ENCODE measurements at places on chromosomes 13 and 19.

DNA sequence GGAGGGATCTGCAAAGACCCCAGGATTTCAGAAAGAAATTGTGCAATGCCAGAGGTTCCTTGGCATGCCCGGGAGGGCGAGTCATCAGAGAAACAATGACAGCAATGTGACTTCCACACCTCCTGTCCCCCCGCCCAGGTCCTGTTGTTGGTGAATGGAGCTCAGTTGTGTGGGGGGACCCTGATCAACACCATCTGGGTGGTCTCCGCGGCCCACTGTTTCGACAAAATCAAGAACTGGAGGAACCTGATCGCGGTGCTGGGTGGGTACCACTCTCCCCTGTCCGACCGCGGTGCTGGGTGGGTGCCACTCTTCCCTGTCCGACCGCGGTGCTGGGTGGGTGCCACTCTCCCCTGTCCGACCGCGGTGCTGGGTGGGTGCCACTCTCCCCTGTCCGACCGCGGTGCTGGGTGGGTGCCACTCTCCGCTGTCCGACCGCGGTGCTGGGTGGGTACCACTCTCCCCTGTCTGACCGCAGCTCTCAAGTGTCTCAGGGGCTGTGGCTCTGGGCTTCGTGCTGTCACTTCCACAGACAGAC is 5.2 kb upstream of the F10 start:
- no peak for DNase-seq

DNA sequence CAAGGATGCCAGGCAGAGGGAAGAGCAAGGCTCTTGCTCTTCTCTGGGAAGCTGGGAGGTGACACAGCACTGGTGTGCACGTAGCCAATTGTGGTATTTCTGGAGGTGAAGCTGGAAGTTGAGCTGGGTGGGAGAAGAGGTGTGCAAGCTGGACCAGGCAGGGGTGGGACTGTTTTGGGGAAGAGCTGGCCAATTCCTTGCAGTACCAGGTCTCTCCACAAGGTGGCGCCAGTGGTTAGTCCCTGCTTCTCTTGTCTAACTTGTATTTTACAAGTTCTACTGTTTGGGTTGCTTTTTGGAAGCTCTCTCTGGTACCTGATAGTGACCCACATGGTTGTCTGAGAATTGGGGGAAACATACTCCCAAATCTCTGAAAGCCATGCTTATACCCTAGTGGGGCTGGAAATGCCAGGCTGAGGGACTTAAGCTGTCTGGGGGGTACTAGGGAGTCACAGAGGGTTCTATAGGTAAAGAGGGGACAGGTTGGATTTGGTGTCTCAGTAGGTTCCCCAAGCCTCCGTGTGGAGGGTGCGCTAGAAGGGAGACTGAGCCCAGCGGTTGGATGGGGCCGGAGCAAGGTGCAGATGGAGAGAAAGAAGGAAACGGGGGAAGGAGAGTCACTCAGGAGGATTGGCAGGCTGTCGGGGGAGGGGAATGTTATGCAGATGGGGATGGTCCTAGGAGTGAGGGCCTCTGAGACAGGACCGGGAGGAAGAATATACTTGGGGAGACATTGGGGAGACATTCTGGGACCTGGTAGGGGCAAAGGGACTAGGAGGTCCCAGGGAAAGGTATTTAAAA is 3.0 kb downstream of the HPN start:
- DNase-seq: no peak

- no peak for DNase-seq
Measured at GRCh38 chr19:6465006-6465405, 935 bp downstream of the CRB3 start.

- no peak for DNase-seq
Measured at GRCh38 chr19:40588926-40589569, 12.1 kb upstream of the LTBP4 start.

- DNase-seq: peak; percentile 56
Measured at GRCh38 chr13:35984776-35985453, 146.3 kb downstream of the DCLK1 start.

DNA sequence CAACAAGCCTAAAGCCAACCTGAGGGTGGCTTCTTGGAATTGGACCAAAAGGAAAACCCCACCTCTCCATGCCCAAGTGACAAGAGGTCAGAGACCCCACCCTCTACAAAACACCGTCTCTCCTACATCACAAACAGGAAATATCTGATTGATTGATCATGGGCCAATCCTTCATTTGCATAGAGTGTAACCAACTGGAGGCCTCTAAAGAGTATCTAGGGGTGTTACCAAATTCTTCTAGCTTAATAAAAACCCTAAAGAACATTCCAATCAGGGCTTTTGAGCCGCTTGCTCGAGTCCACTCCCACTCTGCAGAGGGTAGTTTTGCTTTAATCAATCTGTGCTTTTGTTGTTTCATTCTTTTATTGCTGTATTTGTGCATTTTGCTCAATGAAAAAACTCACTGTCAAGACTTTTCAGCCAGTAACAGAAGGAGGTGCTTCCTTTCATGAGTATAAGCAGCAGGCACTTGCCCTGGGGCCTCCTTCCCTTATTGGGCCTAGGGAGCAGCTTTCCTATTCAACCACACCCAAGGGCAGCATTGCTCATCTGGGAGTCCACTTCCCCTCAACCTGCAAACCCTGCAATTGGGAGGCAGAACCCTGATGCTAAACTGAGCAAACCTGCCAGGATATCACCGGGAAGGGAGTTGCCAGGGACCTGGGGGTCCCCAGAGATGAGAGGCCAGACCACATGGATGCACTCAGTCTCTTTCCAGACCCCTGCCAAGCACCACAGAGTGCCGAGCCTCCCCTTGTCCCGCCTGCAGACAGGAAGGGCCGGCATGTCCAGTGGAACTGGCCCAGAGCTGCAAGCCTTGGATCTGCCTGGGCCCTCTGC is 154.3 kb upstream of the VSTM2B start:
- DNase-seq: peak; percentile 64

- no peak for DNase-seq
Measured at GRCh38 chr13:47875201-47875600, 125.9 kb downstream of the SUCLA2 start.

GRCh38 chr13:26872525-26873385 is 112.2 kb upstream of the GPR12 start:
- no peak for DNase-seq

- no peak for DNase-seq
Measured at GRCh38 chr13:44267980-44268379, 105.6 kb upstream of the SERP2 start.

DNA sequence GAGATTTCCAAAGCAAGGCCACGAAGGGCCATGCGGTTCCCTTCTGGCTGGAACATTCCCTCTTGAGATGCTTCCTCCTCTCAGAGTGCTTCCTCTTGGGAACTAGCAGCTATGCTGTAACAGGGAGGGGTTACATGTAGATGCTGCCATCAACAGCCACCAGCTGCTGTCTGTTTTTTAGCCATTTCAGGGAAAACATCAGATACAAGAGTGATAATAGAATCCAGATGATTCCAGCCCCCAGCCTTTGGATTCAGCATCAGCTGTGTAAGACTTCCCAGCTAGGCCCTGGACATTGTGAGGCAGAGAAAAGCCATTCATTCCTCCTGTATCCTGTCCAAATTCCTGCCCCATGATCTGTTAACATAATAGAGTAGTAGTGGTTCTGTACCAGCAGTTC is 8.2 kb upstream of the ZNF177 start:
- DNase-seq: no peak

DNA sequence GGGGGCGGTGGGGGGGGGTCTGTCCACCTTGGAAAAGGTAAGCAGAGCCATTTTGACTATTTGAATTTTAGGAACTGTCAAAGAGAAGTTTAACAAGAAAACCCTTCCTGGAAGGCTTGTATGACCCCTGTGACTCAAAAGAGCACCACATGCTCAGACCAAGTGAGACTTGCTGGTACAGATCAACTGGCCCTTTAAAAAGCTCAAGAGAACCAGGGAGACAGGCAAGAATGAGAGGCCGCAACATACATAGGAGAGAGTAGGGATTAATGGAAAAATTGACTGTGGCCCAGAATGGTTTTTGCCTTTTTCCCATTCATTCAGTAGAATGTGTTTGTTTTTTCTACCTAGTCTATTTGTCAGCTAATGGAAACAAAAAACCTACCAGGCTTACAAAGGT is 26.2 kb upstream of the ATP8A2 start:
- no peak for DNase-seq

DNA sequence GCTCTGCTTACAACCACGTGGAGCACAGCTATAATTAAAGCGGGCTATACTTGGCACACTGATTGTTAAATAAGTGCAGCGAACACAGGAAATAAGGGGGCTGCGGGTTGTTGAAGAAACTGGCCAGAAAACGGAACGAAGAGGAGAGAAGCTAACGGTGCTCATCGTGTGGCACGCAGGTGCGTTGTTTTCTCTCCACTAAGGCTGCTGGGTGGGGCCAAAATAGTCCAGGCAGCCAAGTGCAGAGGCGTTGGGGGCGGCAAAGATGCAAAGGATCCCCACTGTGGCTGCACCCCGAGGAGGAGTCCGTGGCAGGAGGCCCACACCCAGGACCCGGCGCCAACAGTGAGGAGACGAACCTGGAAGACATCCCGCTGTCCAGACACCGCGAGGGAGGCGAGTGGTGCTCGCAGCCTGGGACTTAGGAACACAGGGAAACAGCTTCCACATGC is 8.1 kb upstream of the ARL11 start:
- no peak for DNase-seq

GRCh38 chr13:46586751-46587514 is 34.0 kb downstream of the LRCH1 start:
- DNase-seq: no peak

DNA sequence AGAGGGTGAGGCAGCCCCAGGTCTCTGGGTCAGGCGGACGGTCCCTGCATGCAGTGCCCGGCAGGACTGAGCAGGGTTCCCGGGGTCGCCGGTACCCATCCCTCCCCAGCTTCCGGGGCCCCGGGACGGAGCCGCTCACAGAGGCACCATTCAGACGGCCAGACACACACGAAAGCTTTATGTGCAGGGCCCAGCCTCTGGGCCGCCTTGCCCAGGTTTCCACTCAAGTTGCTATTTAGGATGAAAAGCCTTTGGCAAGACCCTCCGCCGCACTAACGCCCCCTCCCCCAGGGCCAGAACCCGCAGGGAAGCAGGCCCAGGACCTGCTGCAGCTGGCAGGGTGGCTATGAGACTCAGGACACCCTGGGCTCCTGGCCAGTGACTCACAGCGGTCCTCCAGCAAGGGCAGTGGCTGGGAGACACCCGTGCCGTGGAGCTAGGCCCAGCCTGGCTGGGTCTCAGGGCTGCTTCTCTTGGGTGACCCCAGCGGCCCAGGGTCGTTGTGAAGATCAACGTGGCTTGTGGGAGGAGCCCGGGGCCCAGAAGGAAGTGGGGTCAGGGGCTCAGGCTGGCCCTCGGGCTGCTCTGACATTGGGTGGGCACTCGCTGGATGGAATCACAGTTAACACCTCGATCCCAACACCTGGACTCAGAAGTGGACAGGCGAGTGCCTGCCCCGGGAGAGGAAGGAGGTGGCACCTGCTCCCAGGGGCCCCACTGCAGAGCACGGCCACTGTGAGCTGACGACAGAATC is 4.8 kb downstream of the C19orf25 start:
- no peak for DNase-seq

DNA sequence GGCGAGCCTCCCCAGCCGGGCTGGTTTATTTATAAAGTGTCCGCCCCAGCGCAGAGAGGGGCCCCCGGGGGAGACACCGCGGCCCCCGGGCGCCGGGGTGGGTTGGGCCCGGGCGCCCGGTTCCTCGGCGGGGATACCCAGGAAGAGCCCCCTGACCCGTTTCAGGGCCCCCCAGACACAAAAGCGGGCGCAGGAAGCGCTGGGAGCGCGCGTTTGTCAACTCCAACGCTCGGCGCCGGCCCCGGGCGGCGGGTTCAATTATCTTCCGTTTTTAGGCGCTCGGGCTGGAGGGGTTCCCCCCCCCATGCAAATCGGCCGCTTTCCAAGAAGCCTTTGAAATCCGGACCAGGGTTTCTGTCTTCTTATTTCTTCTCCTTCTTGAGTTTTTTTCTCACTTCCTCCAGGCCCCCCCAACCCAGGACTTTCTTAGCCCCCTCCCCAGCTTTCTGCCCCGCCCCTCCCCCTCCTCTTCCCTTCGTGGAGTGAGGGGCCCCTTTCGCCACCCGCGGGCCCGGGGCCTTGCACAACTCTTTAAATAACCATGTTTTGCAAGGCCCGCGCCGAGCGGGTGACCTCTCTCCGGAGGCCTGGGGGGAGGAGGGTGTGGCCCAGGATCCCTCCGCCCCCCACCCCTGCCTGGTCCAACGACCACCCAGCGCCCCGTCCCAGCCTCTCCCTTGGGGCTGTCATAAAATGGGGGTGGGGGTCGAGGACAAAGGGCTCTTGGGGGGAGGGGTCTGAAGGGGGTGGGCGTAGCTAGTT is 935 bp downstream of the ARID3A start:
- DNase-seq: no peak

- no peak for DNase-seq
Measured at GRCh38 chr13:109626386-109627171, 159.8 kb downstream of the IRS2 start.

DNA sequence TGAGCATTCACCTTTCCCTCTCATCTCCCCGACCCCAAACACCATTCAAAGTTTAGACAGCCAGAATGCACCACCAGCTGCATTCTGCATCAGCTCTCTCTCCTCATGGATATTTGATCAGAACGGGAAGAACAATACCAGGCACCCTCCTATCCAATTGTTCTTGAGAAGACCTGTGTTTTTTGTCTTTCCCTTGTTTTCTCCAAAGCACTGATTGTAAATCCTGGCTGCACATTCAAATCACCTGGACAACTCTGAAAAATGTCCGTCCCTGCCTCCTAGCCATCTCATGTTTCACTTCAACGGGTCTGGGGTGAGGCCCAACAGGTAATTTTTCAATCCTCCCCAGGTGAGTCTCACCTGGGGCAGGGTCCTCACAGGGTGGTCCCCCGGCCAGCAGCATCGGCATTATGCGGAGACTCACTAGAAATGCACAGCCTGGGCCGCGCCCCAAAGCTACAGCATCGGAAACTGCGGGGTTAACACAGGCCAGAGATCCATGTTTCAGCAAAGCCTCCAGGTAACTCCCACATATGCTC is 5.5 kb downstream of the IRS2 start:
- DNase-seq: no peak

- DNase-seq: no peak
Measured at GRCh38 chr19:42125536-42125935, 6.7 kb downstream of the POU2F2 start.

DNA sequence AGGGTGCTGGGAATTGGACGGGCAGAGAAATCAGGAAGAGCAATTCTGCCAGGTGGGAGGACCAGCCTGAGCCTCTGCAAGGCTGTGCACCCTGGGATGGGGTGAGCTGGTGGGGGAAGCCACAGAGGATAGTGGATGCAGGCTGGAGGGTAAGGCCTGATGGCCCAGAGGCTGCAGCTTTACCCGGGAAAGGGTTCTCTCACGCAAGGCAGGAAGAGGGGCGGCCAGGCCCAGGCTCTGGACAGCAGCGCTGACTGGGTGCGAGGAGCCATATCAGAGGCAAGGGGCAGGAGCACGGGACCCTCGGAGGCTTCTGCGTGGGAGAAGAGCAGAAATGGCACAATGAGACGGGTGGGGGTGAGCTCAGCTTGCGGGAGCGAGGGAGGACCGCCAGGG is 104.6 kb downstream of the SOX1 start:
- DNase-seq: no peak

- DNase-seq: no peak
Measured at GRCh38 chr19:10929402-10929794, 787 bp downstream of the TIMM29 start.

DNA sequence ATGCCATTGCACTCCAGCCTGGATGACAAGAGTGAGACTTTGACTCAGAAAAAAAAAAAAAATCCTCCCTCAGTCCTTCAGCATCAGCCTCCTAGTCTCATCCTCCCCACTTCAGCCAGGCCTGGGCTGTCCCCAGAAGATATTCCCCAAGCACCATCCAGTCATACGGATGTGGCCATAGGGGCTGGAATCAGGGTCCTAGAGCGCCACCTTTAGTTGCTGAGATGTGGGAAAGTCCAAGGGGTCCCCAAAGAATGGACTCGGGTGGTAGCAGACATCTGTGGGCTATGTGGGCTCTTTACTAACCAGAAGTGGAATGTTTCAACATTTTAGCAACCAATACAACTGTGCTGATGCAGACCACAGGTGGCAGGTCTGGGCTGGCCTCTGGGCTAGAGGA is 3.1 kb upstream of the TYROBP start:
- no peak for DNase-seq

Data from vagina (tissue), 2 donors.